Thoracic aorta (tissue), 2 donors: ENCODE measurements at places on chromosomes 12 and 14. TPM values are rescaled to one million over a fixed set of nuclear protein-coding genes. Genes with fewer than 3 reads are reported as not detected.

PRKD1 gene
- total RNA-seq, result 34.0 TPM

MRPL42 gene
- 71.2 TPM for total RNA-seq

ETFBKMT gene
- total RNA-seq, result 2.5 TPM

DNA sequence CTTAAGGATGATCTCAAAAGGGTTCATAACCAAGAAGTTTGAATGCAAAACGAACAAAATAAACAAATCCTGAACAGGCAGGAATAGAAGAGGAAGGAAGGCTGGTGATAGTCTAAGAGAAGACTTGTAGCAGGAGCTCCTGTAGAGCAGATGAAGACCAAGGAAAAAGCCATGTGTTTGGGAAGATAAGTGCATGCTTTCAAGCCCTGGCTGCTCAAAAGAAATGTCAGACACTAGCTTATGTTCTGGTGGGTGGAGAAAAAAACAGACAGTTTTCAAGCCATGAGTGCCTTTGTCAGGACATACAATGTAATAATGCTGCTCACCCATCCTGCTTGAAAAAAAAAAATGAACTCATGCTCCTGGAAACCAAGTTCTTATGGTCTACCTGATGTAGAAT is 27.4 kb downstream of the TAOK3 start:
- DNase-seq, result no peak
- H3K4me1 ChIP-seq, result no peaks in the 10 kb centered on the region
- H3K4me3 ChIP-seq, result no peak overlapping the region

DNA sequence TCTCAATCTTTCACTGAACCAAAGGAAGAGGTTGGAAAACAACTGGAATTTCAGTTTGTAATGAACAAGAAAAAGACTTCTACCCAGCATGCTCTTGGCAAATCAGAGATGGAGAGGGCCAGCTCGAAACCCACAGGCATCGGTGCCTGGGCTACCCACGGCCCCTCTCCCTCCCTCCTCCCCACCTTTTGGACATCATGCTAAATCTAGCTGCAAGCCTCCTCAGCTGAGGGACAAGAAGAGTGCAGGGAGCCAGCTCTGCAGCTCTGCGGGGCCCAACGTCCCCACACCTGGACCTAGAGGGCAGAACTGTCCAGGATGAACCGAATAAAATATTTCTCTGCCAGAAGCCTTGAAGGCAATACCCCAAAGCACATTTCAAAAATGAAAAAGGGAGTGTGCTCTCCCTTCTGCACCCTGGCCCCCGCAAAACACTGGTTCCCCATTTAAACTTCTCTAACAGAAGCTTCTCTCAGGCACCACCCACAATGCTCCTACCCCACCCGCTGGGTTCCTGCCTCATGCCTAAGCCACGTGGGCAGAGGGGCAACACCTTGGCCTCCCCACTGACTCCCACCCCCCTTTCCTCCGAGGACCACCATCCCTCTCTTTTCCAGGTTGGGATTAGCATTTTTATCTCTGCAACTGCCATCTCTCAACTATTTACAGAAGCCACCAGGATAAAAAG is 8.2 kb downstream of the CAMKK2 start:
- H3K36me3 ChIP-seq, result no peaks in the 10 kb centered on the region
- no peak overlapping the region for H3K27ac ChIP-seq
- H3K4me3 ChIP-seq, result no peak overlapping the region

DNA sequence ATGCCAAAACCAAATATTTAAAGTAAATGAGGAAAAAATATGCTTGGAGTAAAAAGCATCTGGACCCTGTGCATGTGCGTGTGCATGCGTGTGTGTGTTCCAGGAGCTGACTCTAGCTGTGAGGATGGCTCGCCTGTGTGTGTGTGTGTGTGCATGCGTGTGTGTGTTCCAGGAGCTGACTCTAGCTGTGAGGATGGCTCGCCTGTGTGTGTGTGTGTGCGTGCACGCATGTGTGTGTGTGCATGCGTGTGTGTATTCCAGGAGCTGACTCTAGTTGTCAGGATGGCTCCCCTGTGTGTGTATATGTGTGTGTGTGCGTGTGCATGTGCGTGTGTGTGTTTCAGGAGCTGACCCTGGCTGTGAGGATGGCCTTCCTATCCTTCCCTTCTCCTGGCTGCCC is 357.7 kb downstream of the CACNA1C start:
- H3K27me3 ChIP-seq, result no peaks in the 10 kb centered on the region
- peaks cover 2% of the 10 kb centered on the region for H3K36me3 ChIP-seq
- H3K27ac ChIP-seq, result no peak overlapping the region
- H3K4me1 ChIP-seq, result peaks cover 12% of the 10 kb centered on the region
- H3K4me3 ChIP-seq, result no peak overlapping the region

- no peak overlapping the region for H3K4me3 ChIP-seq
- H3K36me3 ChIP-seq, result no peaks in the 10 kb centered on the region
These were observed 181.5 kb downstream of the CCER1 start for GRCh38 chr12:90773491-90773890.

GRCh38 chr12:52846356-52846970 is 2.3 kb downstream of the KRT78 start:
- H3K36me3 ChIP-seq, result no peaks in the 10 kb centered on the region
- no peak overlapping the region for H3K4me3 ChIP-seq
- H3K27ac ChIP-seq, result no peak overlapping the region
- no peaks in the 10 kb centered on the region for H3K27me3 ChIP-seq
- no peaks in the 10 kb centered on the region for H3K4me1 ChIP-seq

- H3K36me3 ChIP-seq, result no peaks in the 10 kb centered on the region
- H3K4me3 ChIP-seq, result no peak overlapping the region
These were observed 23.1 kb downstream of the ENTPD5 start for GRCh38 chr14:73995977-73996378.
